ENCODE measurements at places on chromosomes 2 and 18.

DNA sequence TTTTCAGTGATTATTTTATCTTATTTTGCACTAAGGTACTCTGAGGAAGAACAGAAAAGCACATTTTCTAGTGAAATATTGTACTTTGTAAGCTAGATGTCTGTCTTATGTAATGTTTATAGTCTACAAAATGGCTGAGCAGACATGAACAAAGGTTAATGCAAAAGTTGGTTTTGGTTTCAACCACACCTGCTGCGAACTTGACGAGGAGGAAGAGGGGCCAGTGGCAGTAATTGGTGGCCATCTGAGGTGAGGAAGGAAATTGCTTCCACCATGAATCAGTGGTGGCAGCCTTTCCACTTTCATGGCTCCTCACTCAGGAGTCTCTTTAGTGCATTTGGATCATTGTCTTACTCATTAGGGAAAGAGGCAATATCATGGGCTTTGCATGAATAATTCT is 894.2 kb downstream of the CNTNAP5 start:
- DNase-seq: no peak

- DNase-seq: no peak
These were observed 756.7 kb downstream of the SOCS6 start for GRCh38 chr18:71045331-71046065.

DNA sequence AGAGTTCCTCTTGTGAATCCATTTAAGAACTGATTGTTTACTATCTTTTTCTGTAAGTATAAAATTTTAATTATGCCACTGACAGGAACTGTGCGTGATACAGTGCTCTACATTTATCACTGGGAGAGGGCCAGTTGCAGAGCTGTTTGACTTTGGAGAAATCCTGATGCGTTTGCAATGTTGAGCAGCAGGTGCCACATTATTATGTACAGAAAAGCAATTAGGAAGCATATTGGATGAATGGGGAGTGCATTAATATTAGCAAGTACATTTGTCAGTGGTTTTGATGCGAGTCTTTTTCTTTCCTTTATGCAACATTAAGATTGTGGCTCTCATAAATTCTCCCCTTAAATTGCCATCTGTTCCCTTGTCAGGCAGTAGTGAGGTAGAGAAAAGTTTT is 302.3 kb upstream of the FANCL start:
- DNase-seq: no peak

- no peak for DNase-seq
These were observed 20.3 kb downstream of the CABLES1 start for GRCh38 chr18:23155537-23155936.

DNA sequence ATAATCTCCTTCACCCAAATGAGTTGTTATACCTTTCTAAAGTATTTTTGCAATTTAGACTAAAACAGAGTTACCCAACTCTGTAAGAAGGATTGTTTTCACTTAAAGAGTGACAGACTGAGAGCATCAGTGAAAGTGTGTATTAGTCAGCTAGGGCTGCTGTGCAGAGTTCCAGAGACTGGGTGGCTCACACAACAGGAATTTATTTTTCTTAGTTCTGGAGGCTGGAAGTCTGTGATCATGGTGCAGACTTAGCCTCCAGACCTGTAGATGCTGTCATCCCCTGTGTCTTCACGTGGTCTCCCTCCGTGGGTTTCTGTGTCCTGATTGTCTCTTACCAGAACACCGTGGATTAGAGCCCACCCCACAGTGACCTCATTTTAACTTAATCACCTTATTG is 40.0 kb downstream of the BCL2L11 start:
- no peak for DNase-seq

- no peak for DNase-seq
These were observed 131.0 kb downstream of the TCF4 start for GRCh38 chr18:55457028-55457427.

DNA sequence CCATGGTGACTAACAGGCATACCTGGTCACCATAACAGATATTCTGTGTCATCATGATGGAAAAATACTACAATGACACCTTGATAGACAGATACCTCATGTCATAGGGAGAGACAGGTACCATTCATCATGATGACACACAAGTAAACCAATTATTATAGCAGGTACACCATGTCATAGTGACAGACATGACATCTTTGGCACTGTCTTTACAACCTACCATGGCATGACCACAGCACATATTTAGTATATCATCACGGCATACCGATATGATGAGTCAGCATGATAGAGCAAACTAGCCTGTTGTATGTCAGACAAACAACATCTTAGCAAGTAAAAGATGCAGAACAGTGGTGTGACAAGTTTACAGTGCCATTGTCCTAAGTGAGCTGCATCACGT is 101.3 kb upstream of the KLHL29 start:
- no peak for DNase-seq

- no peak for DNase-seq
These were observed 55.4 kb downstream of the NGEF start for GRCh38 chr2:232957657-232958090.

DNA sequence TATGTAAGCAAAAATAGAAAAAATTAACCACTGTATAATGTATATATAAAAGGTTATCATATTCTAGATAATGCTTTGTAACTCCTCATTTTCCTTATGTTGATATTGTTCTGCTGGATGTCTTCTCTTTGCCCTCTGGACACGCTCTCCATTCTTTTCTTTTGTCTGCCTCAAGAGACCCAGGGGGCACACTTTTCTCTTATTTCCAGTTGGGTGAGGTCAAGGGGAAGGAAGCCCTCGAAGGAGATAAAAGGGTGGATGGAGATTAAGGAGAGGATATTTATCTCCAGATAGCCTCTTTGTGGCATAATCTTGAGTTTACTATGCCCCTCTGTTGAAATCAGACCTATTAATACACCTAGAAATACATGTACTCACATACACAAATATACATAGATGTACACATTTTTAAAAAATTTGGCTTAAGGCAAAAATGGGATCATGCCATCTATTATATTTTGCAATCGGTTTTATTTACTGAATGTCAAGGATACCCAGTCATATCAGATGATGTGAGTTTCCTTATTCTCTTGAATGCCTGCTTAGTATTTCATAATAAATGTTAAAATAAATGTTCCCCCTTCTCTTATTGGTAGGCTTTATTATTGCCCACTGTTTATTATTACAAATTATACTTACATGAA is 65.3 kb downstream of the LCLAT1 start:
- DNase-seq: no peak

GRCh38 chr2:119179991-119180390 is 21.4 kb upstream of the C1QL2 start:
- DNase-seq: no peak

DNA sequence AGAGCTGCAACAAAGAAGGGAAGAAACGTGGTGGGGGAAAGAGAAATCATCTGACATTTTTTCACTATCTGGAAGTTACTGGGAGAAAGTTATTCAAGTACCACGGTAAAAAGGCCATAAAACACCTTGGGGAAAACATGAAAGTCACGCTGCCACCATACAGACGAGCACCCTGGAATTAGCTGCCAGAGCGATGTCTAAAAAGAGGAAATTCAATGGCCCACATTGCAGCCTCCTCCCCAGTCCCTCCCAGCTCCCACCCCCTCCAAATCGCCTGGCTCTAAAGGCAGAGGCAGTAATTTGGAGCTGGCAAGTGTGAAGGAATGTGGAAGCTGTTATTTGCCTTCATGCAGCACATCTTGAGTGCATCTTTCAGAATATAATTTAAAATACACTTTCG is 192.0 kb downstream of the ALK start:
- DNase-seq: no peak

Data from GDM1 (cell line).